ENCODE measurements at places on chromosomes 2 and 18.

- no peak for DNase-seq
Measured at GRCh38 chr18:11909061-11909455, 941 bp upstream of the MPPE1 start.

DNA sequence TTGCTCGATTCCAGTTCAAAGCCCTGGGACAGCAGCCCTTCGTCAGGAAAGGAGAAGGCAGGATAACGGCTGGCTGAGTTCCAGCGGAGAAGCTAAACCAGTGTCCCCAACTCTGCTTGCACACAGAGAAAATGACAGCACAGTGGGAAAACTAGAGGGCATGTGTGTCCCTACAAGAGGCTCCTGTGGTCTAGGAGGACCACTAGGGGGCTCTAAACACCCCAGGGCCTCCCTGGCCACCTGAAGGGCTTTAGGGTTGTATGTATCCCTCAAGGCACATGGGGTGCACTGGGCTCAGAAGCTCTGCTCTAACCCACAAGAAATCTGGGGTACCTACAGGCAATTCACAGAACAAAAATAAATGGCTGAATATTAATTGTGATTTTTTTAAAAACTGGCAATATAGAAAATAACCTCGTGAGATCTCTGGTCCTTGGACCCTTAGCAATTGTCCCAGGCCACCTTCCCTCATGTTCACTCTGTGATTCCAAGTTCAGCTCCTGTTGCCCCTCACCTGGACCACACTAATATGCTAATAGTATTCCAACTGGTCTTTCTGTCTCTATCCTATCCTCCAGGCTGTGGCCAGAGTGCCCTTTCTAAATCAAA, 17.5 kb downstream of the STAT1 start:
- DNase-seq = no peak

DNA sequence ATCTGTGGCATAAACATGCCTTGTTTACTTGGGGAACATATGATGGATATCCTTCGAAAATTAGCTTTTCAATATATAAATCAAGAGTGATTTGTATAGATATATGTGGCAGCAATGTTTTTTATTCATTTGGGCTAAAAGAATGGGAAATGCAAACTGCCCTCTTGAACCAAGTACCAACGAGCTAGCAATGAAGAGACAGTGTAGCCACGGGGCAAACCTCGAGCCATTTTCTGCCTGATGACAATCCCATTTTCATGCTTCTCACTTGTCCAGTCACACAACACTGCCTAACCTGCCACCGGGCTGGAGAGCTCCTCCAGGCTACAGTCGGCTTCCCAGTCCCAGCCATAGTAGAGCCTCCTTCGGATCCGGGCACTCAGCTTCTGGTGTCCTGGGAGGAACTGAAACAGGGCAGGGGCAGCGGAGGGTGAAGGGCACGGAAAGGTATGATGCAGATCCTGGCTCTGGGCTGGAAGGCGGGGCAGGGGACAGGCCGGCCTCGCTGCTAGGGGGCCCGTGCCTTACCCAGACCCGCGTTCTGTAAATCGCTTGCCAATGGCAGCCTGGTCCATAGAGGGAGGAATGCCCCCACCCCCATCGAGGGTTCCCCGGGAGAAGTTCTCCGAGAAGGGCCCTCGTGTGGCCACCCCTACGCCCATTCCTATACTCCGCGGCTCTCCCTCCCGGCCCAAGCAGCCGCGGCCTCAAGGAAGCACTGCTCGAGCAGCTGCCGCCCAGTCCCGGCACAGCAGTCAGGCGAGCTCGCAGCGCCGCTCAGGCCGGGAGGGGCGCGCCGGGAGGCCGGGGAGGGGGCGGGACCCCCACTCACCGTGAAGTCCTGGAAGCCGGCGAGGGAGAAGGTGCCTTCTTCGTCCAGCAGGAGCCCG, 552 bp downstream of the CNPPD1 start:
- peak; percentile 74 for DNase-seq

DNA sequence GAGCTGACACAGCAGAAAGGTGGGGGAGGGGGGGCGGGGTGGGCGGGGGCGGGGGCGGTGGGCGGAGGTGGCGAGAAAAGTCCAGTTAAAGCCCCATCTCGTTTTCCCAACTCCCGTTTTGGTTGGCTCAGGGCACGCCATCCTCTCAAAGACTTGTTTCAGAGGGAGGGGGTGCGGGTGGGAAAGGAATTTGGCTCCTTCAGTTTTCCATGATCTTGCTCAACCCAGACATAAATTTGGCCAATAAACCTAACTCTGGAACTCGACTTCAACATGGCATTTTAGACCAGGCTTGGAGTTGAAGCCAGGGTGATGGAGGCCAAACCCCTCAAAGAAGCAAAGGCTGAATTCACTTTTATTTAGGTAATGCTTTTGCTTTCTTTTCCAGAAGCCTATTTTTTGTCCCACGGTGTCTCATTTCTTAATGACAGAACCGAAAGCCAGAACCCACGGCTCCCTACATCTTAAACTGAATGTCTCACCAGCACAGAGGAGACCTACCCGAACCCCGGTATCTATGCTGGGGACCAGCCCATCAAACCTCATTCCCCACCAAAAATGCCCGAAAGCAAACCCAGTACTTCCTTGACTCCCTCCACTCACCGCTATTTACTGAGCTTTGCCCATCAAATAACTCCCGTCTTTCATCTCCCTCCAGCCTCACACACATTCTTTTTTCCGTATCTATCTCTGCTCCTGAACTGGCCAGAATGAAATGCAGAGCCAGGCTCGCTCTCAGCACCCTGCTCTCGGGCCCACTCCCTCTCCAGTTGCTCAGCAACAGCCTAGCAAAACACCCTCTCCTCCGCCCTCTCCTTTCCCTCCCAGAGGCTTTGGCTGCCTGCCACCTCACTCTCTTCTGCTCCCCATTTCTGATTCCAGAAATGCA, 4.3 kb downstream of the IGFBP5 start:
- DNase-seq = no peak

DNA sequence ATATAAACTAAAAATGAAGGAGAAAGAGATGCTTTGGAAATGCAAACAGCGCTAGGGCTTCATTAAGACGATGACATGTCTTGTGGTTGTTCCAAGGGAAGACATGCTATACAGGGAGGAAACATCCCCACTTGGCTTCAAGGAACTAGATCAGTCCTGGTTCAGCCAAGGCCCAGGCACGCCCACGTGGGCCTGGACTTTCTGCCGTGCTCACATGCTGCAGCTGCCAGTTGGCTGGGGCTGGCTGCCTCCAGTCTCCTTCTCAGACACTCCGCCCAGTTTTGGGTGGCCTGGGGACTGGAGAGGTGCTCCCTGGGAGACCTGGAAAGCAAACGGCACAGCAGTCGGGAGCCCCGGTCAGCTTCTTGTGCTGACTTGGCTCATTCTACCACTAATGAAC, 109.6 kb downstream of the GLI2 start:
- no peak for DNase-seq

DNA sequence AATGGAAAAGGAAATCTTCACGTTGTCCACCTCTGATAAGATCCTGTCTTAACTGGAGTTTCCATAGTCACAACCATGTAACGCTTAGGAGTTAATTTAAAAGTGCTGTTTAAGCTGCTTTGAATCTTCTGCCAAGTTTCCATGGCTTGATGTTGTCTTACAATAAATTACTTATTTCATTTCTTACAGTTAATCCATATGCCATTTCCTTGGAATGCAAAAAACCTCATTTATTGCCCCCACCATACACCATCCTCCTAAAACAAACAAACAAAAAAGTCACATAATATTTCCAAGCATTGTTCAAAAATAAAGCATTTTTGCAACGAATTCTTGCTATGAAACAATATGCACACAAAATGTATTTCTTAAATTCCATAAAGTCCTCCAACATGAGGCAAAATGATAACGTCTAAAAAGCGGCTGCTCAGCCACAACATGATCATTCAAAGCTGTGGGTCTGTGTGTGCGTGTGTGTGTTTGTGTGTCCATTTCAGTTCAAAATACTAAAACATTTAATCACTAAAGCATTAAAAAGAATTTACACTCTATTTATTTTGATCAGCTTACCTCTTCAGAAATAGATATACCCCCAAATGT, 46.8 kb upstream of the PXDN start:
- no peak for DNase-seq

DNA sequence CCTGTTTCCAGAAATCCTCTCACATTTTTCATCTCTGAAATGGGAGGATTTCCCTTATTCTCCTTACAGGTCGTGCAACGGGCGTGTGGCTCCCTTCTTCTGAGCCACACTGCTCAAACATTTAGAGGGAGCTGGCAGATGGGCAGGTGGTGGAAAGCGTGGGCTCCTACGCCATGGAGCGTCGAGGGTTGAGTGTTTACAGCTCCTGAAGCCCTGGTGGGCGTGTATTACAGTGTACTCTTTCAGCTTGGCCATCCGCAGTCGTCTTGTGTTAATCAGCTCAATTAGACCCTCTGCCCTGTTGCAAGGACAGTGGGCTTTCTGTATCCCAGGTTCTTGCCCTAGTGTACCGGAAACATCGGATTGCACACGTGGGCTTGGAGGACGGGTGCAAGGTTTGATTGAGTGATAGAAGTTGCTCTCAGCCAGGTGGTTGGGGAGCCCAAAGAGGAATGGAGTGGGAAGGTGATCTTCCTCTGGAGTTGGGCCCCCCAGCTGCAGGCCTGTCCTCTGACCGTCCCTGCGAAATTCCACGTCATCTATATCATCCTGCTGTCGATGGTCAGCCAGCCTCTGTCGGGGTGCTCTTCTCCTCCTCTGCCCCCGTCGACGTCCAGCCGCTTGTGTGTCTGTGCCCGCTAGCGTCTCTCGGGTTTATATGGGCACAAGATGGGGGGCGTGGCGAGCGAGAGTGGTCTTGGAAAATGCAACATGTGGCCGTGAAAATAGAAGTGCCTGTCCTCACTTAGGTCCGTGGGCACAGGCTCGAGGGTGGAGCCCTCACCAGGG, 120.3 kb upstream of the DSEL start:
- no peak for DNase-seq

GRCh38 chr2:8279506-8279905, 402.4 kb upstream of the ID2 start:
- no peak for DNase-seq

GRCh38 chr2:98464772-98465310, 20.2 kb downstream of the INPP4A start:
- DNase-seq = no peak

DNA sequence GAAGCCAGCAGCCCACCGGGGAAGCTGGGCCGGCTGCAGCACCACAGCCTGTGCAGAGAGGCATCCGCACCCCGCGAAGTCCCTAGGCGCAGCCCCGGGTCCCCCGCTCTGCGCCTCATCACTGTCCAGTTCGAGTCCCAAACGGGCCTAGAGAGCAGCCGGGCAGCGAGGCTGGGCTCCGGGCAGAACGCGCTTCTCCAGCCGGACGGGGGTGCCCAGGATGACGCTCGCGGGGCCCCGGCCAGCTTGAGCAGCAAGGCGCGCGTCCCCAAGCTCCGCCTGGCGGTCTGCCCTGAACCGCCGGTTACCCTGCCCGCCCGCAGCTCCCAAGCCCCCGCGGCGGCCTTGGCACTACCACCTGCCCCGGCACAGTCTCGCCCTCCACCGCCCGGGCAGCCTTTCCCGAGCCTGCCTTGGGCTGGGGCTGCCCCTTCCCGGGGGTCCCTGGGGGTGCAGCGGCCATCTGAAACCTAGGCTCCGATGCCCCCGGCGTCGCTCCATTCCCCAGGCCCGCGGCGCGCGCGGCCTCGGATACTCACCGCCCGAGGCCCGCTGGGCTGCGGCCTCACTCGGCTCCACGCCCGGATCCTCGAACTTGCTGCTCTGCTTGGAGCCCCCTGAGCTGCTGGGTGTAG, 591 bp downstream of the SLC16A14 start:
- DNase-seq = peak; percentile 26

- DNase-seq = no peak
Measured at GRCh38 chr2:121018136-121019061, 266.6 kb downstream of the TFCP2L1 start.

- DNase-seq = no peak
Measured at GRCh38 chr2:136233298-136233697, 115.3 kb upstream of the CXCR4 start.

GRCh38 chr2:229815342-229815741, 101.0 kb upstream of the DNER start:
- no peak for DNase-seq

DNA sequence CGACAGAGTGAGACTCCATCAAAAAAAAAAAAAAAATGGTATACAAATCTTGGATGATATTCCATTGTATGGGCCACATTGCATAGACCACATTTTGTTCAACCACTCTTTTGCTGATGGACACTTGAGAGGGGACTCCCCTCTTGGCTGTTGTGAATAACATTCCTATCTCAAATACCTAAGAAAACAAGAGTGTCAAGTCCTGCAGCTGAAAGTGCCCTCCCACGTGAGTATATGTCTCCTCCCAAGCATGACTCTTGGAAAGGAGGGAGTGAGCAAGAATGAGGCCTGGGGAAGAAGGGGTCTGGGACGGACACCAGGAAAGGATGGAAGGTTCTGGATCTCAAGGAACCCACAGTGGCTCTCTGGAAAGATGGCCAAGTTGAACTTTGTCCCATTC, 36.0 kb upstream of the NPAS2 start:
- DNase-seq = no peak

DNA sequence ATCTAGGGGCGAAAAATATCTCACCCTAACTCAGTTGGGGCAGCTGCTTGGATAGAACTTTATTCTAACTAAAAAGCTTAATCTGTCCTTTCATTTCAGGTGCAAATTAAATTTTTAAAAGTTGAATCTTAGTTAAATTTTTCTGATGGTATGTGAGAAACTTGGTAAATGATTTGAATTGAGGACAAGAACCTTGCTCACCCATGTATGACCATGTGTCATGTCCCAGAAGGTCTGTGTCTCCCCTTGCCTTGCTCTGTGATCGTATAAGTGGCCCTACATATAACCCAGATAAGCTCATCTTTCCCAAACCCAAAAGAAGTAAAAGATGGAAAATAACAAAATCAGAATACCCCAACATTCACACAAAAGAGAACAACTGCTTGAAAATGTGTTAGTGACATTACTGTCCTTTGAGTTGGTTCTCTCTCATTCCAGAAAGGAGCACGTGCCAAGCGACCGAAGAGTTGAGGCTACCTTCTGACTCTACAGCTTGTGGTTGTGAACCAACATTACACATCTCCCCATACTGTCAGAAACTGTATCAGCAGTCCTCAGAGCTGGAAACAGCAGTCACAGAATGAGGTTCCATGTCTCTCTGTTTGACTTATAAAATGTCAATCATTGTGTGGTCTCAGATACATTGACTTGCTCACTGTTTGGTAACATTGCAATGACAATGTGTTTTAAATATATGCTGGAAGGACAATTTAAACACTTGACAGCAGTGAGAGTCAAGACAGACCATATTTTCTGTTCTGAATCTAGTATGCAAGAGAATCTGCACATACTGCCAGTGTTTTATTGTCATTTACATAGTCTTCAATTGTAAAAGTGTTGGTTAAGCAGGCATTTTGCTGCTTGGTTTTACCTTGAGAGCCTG, 46.3 kb upstream of the TANK start:
- DNase-seq = no peak

GRCh38 chr18:10207682-10208345, 246.6 kb upstream of the APCDD1 start:
- DNase-seq = no peak

GRCh38 chr2:237309011-237309410, 105.0 kb downstream of the COL6A3 start:
- DNase-seq = no peak
